Stimulated activated CD4-positive, alpha-beta T cell treated with anti-CD3 and anti-CD28 coated beads, Interleukin-2, amount 100 ng/mL, for 4 hours (primary cell): ENCODE measurements at places on chromosomes 5 and 9.
A peak's percentile ranks its signal among the peaks of the same experiment; 100 is the strongest.

GRCh38 chr5:114419067-114419388 lies 57.2 kb downstream of the KCNN2 start:
- no peak for DNase-seq

DNA sequence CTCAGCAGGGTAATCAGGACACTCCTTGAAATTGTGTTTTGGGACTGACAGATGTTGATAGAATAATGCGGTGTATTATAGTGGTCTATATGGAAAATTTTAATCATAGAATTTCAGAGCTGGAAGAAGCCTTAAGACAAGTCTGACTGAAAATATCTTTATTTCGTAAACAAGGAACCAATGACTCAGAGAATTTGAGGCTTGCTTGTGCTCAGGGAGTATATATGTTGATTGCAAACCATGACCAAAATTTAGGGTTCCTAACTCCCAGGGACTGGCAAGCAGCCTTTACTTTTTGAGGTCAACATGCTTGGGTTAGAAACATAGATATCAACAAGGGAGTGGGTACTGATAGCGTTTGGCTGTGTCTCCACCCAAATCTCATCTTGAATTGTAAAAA lies 287.2 kb downstream of the CD180 start:
- no peak for DNase-seq

DNA sequence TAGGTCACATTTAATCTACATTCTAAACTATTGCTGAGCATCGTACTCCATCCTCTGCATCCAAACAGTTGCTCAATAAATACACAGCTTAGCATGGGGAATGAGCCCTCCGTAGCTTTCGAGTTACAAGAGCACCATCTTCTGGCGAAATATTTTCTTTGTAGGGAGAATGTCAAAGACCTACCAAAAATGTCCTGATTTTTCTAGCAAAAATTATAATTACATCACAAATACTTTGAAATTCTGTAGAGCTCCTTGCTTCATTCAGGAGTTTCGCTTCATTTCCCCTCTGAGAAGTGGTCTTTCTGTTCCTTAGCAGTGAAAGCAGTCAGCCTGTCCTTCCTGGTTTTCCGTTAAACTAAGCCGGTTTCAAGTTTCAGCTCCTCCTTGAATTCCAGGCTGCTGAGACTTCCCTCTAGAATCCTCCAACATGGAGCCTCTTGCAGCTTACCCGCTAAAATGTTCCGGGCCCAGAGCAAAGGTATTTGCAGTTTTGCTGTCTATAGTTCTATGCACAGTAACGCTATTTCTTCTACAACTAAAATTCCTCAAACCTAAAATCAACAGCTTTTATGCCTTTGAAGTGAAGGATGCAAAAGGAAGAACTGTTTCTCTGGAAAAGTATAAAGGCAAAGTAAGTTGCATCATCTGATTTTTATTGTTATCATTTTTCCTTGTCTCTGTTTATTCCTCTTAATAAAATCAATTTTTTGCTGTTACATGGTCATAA lies at the start of gene GPX8:
Gene GPX8, plus strand, starts transcription at position 409 of the 730 bp plus-strand sequence. Its CDS starts 22 bp downstream, at position 431.
- DNase-seq, result no peak

DNA sequence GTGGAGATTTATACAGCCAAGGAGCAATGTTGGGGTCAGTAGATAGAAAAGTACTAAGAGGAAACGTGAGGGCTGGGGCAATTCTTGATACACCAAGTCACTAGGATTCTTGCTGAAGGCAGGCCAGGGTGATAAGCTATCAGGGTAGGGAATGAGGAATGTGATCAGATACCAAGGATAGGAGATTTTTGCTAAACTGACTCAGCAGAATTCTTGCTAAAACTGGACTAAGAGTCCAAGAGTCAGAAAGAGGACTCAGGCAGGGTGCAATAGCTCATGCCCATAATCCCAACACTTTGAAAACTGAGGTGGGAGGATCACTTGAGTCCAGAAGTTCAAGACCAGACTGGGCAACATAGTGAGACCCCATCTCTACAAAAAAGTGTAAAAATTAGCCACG lies 71.7 kb downstream of the ENTREP1 start:
- DNase-seq, result no peak

GRCh38 chr5:131381777-131382176 lies 117.9 kb downstream of the CDC42SE2 start:
- no peak for DNase-seq

- peak; percentile 89 for DNase-seq
Observed at GRCh38 chr5:98929710-98930298, 997 bp upstream of the CHD1 start.

- no peak for DNase-seq
Observed at GRCh38 chr9:14994738-14995137, 84.5 kb upstream of the FREM1 start.

- DNase-seq, result no peak
Observed at GRCh38 chr5:53515988-53516387, 35.6 kb downstream of the FST start.
